Thymus (tissue), 14 donors: ENCODE measurements at places on chromosomes 16 and 17. TPM values are rescaled to one million over a fixed set of nuclear protein-coding genes. Genes with fewer than 3 reads are reported as not detected.

GRCh38 chr17:60862482-60862881 is 184.8 kb downstream of the BCAS3 start:
- DNase-seq, result no peak

DNA sequence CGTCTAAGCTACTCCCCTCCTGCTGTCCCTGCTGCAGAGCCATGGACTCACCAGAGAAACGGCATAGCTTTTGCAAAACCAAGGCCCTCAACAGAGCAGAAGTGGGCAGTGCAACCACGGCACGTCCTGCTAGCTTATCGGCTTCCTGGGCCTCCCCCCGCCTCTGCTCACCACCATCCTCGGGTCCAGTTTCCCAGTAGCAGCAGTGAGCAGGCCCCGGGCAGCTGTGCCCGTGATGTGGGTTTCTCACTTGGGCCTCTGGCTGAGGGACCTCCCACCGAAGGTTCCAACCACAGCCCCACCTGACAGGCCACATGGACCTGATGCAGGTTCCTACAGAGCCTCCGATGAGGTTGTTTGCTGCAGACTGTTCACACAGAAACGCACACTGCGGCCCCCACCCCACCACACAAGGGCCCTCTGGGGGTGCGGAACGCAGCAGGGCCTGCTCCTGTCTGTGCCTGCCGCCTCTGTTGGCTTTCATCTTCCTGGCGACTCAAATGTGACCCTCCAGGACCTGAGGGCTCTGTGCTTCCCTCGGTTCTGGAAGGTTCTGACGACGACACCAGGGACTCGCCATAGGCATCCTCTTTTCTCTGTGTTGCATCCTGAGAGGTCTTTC is 24.8 kb downstream of the PDIA2 start:
- DNase-seq, result no peak

Gene MRPL12
- 21.6 TPM for total RNA-seq

DNA sequence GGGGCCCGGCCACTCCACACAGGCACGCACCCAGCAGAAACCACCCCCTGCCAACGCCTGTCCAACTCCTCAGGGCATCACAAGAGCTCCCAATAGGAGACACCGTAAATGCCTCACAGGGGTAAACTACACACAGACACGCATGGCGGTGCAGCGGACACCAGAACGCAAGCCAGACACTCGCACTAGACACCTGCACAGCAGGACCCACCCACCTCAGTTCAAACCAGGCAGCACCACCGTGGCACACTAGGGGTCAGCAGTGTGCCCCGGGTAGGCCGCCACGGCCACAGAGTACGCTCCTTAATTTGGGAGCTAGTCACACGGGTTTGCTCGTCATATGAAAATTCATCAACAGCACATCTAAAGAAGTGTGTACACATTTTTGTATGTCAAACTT is 3.4 kb downstream of the SLC38A10 start:
- no peak for DNase-seq
